ENCODE measurements at places on chromosomes 16 and 17. TPM values are rescaled to one million over a fixed set of nuclear protein-coding genes. Genes with fewer than 3 reads are reported as not detected.

PPP1R1B gene
- total RNA-seq = 4.5 TPM

SKAP1 gene
- not detected for total RNA-seq

KCTD5 gene
- 28.0 TPM for total RNA-seq

TRPV3 gene
- 0.50 TPM for total RNA-seq

TMEM114 gene
- total RNA-seq = not detected

PRAC1 gene
- total RNA-seq = not detected

FOXC2 gene
- 91.8 TPM for total RNA-seq

ABCA6 gene
- 1.7 TPM for total RNA-seq

CHD9NB gene
- 3.4 TPM for total RNA-seq

CCDC47 gene
- total RNA-seq = 87.5 TPM

EFTUD2 gene
- total RNA-seq = 102 TPM

CRHR1 gene
- not detected for total RNA-seq

NPB gene
- 0.56 TPM for total RNA-seq

HOXB2 gene
- total RNA-seq = not detected

SOX15 gene
- 0.78 TPM for total RNA-seq

SGCA gene
- total RNA-seq = 13.0 TPM

NPIPB8 gene
- not detected for total RNA-seq

HOXB6 gene
- not detected for total RNA-seq

CIITA gene
- total RNA-seq = not detected

RHBDL1 gene
- total RNA-seq = 5.4 TPM

SLC12A4 gene
- 91.6 TPM for total RNA-seq

EVI2B gene
- total RNA-seq = not detected

ERN2 gene
- not detected for total RNA-seq

HOXB13 gene
- total RNA-seq = not detected

RBFOX1 gene
- total RNA-seq = not detected

HOXB4 gene
- total RNA-seq = not detected

OTOP2 gene
- not detected for total RNA-seq

RUNDC1 gene
- total RNA-seq = 12.5 TPM

ITGAL gene
- not detected for total RNA-seq

KRT23 gene
- not detected for total RNA-seq

TNP2 gene
- not detected for total RNA-seq

GAS2L2 gene
- total RNA-seq = not detected

SLC6A2 gene
- total RNA-seq = not detected

ZSCAN10 gene
- not detected for total RNA-seq

FAM234A gene
- total RNA-seq = 171 TPM

YBX2 gene
- 0.40 TPM for total RNA-seq

CTF1 gene
- 6.0 TPM for total RNA-seq

CD300H gene
- not detected for total RNA-seq

MYH11 gene
- 1.9 TPM for total RNA-seq

ZNF629 gene
- total RNA-seq = 27.2 TPM

ASPHD1 gene
- total RNA-seq = 1.2 TPM

All from osteocyte (in vitro differentiated cells).